ENCODE measurements at places on chromosomes 5 and 9.
A peak's percentile ranks its signal among the peaks of the same experiment; 100 is the strongest.

GRCh38 chr9:108217431-108218349 is 638.1 kb downstream of the ACTL7B start:
- DNase-seq: no peak

DNA sequence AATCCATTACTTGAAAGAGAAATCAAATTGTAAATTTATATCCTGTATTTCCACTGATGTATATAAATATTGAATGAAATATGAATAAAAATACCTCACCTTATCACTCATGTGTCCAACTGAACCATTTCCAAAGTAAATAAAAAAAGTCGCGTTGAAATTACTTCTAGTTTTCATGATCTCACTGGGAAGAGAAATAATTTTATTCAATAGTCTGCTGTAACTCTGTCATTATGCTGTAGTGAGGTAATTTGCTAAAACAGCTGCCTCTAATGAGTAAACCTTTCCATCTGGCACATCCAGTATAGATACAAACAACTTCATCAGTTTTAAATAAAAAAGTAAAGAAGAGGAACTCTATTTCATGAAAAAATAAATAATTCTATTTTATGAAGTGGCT is 611.5 kb downstream of the ZNF608 start:
- DNase-seq: peak; percentile 22

GRCh38 chr5:36739751-36740221 is 133.4 kb downstream of the SLC1A3 start:
- peak; percentile 53 for DNase-seq

DNA sequence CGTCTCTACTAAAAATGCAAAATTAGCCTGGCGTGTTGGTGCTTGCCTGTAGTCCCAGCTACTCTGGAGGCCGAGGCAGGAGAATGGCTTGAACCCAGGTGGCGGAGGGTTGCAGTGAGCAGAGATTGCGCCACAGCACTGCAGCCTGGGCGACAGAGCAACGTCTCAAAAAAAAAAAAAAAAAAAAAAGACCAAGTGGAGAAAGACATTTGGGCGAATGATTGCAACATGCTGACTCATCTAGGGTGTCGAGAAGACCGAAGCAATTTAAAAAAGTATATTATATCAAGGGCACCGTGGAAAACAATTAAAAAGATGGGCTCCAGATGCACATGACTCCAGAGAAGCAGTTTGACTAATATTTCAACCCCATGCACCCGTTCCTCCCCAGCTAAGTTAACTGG is 9.2 kb downstream of the KLF4 start:
- DNase-seq: no peak

- no peak for DNase-seq
These were observed 144.9 kb downstream of the ALDH1A1 start for GRCh38 chr9:72807765-72808445.

Data from NCI-H774 (cell line).